Activated CD4-positive, alpha-beta T cell treated with anti-CD3 and anti-CD28 coated beads, Interleukin-2, amount 50 U/mL, for 16 hours (primary cell): ENCODE measurements at places on chromosomes 1 and 21.

DNA sequence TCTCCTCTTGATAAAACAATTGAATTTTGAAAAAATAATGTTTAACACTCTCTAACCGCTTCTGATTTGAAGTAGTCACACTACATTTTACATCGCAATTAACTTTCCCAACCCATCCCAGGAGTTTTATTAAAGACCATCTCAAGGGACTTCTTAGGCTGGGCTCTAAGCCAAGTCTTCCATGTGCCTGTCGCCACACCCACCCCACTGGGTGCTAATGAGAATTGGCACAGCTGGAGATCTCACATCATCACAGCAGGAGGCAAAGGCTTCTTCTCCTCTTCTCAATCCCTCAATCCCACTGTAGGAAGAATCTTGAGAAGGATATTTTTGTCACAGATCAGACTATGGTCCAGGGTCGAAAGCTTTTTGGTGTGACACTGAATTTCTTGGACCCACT lies 328.9 kb downstream of the NUF2 start:
- DNase-seq = no peak

DNA sequence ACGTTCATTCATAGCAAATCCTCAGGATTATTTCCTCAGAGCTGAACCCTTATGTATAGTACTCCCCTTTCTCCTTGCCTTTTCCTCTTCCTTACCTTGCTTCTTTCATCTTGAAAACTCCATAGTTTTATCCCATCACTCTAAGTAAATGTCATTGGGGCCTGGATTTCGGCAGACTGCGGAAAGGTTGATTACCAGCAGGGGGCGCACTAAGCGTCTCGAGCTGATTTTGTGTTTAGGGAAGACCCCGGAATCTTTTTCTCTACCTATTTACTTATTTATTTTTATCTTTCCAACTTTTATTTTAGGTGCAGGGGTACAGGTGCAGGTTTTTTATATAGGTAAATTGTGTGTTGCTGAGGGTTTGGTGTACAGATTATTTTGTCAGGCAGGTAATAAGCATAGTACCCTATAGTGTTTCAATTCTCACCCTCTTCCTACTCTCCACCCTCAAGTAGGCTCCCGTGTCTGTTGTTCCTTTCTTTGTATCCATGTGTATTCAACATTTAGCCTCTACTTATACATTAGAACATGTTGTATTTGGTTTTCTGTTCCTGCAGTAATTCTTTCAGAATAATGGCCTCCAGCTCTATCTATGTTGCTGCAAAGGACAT lies 11.4 kb upstream of the MTARC1 start:
- DNase-seq = peak; percentile 41

- DNase-seq = no peak
Observed at GRCh38 chr21:14526836-14527695, 19.0 kb downstream of the SAMSN1 start.

- peak; percentile 3 for DNase-seq
Observed at GRCh38 chr1:158329733-158330132, 1.6 kb downstream of the CD1B start.

DNA sequence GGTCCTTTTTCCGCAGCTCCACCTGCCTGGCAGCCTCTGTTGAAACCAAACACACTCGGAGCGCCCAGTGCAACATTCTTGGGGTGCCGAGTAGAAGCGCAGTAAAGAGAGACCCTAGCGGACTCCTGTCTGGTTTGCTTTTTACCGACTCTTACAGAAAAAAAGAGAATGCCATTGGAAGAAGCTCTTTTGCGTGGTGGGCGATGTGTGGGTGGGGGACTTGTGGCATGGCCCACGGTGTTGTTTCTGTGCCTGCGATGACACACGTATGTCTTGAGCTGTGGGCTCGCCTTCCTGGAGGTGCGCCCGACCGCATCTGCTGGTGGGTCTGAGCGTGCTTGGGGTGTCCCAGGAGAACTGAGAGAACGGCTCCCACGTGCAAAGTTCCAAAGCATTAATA lies 7.3 kb upstream of the BARHL2 start:
- DNase-seq = no peak

DNA sequence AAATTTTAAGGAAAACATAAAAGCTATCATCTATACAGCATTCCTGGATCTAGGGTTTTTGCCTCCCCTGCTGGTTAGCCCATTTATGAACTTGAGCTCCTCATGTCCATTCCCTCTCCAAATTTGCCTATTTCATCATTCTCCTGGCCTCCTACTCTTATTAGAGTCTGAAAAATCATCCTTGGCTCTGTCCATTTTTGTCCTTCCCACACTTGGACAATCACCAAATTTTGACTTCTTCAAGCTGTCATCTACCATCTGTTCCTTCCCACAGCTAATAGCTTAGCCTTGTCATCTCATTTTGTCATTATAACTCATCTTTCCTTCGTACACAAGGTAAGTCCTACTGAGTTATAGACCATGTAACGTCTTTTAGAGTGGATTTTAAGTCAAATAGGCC lies 2.2 kb upstream of the HENMT1 start:
- no peak for DNase-seq

DNA sequence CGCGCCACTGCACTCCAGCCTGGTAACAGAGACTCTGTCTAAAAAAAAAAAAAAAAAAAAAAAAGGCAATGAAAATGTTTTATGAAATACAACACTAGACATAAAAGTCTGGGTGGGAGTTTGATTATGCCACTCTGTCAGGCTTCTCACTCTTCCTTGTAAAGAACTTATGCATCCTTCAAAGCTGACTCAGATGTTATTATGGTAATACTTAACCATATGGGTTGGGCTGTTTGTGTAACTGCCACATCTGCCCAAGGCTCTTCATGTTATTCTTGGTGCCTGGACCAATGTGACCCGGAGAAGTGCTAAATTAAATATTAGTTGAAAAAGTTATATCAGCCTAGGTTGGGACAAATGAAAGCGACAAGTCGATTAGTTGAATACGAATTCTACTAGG lies 23.8 kb downstream of the FAM89A start:
- no peak for DNase-seq

- DNase-seq = no peak
Observed at GRCh38 chr1:109786531-109787021, 22.9 kb upstream of the EPS8L3 start.

DNA sequence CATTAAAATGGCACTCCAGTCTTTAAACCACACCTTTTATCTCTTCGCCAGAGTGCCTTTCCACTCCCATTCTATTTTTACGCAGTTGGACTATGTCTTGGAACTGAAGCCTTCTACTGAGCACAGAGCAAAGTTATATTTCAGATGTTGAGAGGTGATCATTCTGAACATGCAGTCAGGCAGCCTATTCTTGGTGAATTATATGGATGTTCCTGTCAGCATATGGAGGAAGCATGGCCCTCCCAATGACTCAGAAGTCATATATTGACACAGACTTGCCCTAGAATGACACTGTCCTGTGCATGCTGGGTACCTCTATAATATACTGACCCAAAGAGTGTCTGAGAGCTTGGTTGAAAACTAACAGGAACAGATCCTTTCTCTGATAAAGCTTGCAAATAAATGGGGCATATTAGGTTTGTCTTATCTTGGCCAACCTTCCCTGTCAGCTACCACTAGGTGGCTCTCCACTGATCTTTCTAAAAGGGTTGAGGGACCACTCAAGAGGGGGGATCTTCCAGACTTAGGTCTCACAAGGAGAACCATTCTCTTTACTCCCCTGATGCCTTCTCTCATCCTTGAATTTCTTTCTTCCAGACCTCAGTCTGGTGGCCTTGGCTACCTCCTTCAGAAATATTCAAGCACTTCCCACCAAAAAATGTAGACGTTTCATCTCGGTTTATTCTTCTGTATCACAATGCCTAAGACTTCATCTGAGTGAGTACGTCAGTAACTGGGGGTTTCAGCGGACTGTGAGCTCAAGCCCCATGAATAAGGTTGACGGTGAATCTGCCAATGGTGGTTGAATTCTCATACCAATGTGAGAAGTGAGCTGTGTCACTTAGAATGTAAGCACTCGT lies 11.8 kb upstream of the ALG14 start:
- peak; percentile 23 for DNase-seq

GRCh38 chr1:209652873-209653401 lies 712 bp upstream of the LAMB3 start:
- DNase-seq = no peak

GRCh38 chr1:21687081-21687529 lies 17.9 kb upstream of the RAP1GAP start:
- DNase-seq = no peak

DNA sequence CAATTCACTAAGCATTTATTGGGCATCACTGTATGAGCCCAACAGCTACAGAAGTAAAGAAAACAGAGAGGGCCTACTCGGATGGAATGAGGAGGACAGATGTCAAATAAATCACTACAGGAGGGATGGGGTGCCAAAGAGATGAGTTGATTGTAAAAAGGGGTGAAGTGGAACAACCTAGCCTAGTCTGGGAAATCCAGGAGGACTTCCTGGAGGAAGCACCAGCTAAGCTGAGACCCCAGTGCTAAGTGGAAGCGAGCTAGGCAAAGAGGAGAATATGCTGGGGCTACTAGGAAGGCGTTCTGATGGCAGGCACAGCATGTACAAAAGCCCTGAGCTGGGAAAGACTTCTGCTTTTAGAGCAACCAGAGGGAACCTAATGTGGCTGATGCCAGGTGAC lies 42.1 kb downstream of the TAS1R2 start:
- DNase-seq = no peak

DNA sequence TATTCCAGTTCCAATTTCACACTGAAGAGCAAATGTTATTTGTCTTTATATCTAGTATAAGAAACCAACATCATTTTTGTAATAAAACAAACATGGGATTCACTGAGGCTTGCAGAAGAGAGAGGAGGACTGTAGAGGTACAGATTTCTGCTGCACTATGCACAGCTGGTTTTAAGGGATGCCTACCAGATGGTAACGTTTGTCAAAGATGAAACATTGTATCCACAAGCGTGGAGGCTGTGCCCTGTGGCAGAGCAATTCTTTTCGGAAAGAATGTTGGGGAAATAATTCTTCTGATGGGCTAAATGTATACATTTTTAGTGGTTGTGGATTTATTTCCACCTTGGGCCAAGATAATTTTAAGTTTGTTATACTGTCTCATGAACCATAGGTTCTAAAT lies 272.4 kb downstream of the DUSP10 start:
- DNase-seq = no peak

GRCh38 chr1:207649210-207649753 lies 4.3 kb downstream of the CR1L start:
- no peak for DNase-seq
